Endothelial cell (in vitro differentiated cells): ENCODE measurements at places on chromosomes 7 and 10. TPM values are rescaled to one million over a fixed set of nuclear protein-coding genes. Genes with fewer than 3 reads are reported as not detected.

GRCh38 chr7:54687462-54688212 lies 71.4 kb downstream of the SEC61G start:
- H3K27ac ChIP-seq: no peak overlapping the region
- no peaks in the 10 kb centered on the region for H3K4me1 ChIP-seq
- H3K4me3 ChIP-seq: no peak overlapping the region
- no peaks in the 10 kb centered on the region for H3K27me3 ChIP-seq
- no peaks in the 10 kb centered on the region for H3K36me3 ChIP-seq

The GRM3 gene
- not detected for total RNA-seq

- no peak overlapping the region for H3K27ac ChIP-seq
- H3K27me3 ChIP-seq: no peaks in the 10 kb centered on the region
- H3K4me3 ChIP-seq: no peak overlapping the region
- no peak for DNase-seq
- peaks cover 4% of the 10 kb centered on the region for H3K4me1 ChIP-seq
Observed at GRCh38 chr10:8614054-8614565, 559.6 kb downstream of the GATA3 start.

DNA sequence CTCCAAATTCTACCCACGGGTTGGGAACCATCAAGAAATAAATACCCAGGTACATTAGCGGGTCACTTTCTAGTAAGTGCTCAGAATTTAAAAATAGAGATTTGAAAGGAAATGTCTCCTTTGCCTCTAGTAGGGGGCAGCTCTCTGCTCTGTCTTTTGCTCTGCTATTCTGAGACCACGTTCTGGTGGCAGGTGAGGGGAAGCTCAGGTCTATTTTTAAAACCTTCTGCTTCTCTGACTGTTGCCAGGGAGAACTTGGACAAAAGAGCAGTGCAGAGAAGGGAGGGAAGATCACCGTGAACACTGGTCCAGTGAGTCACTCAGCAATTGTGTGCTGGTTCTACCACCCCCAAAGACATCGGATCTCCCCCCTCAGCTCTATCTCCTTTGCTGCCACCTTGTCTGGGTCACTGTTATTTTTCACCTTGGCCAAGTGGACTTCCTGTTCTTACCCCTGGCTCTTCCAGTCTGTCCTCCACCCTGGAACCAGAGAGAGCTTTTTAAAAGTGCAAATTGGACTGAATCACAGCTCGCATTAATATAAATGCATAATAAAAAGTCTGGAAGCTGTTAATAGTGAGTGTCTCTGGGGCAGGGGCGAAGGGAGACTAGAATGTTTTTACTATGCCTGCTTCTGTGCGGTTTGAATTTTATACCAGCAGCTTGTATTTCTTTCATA lies 72.4 kb upstream of the LOXL4 start:
- H3K27ac ChIP-seq: no peak overlapping the region
- no peaks in the 10 kb centered on the region for H3K36me3 ChIP-seq
- H3K27me3 ChIP-seq: no peaks in the 10 kb centered on the region
- DNase-seq: no peak

GRCh38 chr7:5689118-5689517 lies 92.3 kb downstream of the RNF216 start:
- H3K4me3 ChIP-seq: peak overlapping the region; percentile 10
- H3K36me3 ChIP-seq: peaks cover 21% of the 10 kb centered on the region
- peaks cover 53% of the 10 kb centered on the region for H3K4me1 ChIP-seq
- DNase-seq: no peak
- H3K27me3 ChIP-seq: peaks cover 2% of the 10 kb centered on the region
- H3K27ac ChIP-seq: no peak overlapping the region

The BTBD16 gene
- total RNA-seq: 0.23 TPM

The PRLHR gene
- total RNA-seq: not detected

The SLIT1 gene
- 0.54 TPM for total RNA-seq

DNA sequence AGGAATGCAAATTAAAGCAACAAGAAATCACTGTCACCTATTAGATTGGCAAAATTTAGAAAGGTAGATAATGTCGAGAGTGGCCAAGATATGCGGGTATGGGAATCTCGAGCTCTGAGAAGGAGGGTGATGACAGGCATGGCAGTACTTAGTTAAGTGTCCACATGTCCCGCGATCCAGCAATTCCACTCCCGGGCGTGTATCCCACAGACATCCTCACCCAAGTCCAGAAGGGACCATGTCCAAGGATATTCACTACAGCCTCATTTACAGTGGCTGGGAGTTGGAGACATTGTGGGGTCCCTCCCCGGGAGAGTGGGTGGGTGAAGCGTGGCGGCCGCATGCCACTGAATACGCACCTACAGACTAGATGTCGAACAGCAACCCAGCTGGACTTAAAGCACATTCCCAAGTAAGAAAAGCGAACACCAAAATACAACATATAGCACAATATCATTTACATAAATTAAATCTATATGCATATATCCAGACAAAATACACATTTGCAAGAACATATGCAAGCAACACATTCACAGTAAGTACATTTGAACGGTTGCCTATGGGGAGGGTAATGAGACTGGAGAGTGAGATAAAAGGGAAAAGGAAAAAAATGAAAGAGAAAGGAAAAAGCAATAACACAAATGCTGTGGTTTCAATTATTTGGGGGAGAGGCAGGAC lies 9.9 kb downstream of the KCNH2 start:
- H3K27ac ChIP-seq: no peak overlapping the region
- no peak for DNase-seq
- peaks cover 11% of the 10 kb centered on the region for H3K36me3 ChIP-seq
- no peak overlapping the region for H3K4me3 ChIP-seq
- H3K4me1 ChIP-seq: peaks cover 1% of the 10 kb centered on the region

DNA sequence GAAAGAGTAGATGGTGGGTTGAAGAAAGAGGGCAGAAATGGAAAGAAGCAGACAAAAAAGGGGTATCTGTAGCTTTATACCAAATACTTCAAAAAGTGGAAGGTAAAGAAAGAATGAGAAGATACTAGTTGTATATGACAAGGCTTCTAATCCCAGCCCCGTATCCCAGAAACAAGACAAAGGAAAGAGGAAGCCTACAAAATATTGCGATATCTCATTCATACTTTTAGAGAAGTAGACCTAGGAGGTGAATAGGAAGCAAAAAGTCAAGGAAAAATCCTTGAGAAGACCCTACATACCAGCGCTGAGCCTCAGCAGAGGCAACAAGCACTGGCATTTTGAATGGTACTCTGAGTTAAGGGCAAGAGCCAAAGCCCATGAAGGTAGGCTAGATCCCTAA lies 26.6 kb downstream of the PHTF2 start:
- H3K4me3 ChIP-seq: no peak overlapping the region
- no peak for DNase-seq
- H3K36me3 ChIP-seq: peaks cover 26% of the 10 kb centered on the region

- no peak overlapping the region for H3K4me3 ChIP-seq
- no peak for DNase-seq
- peaks cover 15% of the 10 kb centered on the region for H3K27me3 ChIP-seq
- H3K27ac ChIP-seq: no peak overlapping the region
- peaks cover 9% of the 10 kb centered on the region for H3K4me1 ChIP-seq
Observed at GRCh38 chr7:151185762-151186639, 1.0 kb downstream of the ASB10 start.

GRCh38 chr10:58963101-58963534 lies 213.3 kb upstream of the PHYHIPL start:
- H3K36me3 ChIP-seq: no peaks in the 10 kb centered on the region
- H3K27ac ChIP-seq: no peak overlapping the region
- H3K4me1 ChIP-seq: no peaks in the 10 kb centered on the region
- no peak overlapping the region for H3K4me3 ChIP-seq
- peaks cover 4% of the 10 kb centered on the region for H3K27me3 ChIP-seq

- no peak overlapping the region for H3K27ac ChIP-seq
- H3K36me3 ChIP-seq: peaks cover 7% of the 10 kb centered on the region
- no peak overlapping the region for H3K4me3 ChIP-seq
- peaks cover 36% of the 10 kb centered on the region for H3K4me1 ChIP-seq
- DNase-seq: no peak
Observed at GRCh38 chr10:3427950-3428354, 255.4 kb upstream of the PITRM1 start.

DNA sequence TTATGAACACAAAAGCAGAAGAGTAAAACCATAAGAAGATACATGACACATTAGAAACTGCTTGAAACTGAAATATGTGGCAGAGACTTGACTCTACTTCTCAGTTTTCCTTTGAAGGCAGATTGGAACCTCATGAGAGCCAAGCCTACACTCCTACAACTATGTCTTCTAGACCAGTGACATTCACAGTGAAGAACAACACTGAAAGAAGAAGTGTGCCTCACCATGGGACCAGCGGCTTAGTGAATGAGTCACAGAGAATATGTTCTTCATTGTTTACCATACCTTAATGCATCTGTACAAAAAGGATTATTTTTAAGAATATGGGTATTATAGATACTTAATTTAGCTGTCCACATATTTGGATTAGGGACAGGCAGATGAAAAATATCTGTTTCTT lies 248.3 kb downstream of the CDC14C start:
- no peaks in the 10 kb centered on the region for H3K27me3 ChIP-seq
- peaks cover 9% of the 10 kb centered on the region for H3K4me1 ChIP-seq
- H3K27ac ChIP-seq: no peak overlapping the region

GRCh38 chr7:105014693-105015389 lies 836 bp downstream of the KMT2E start:
- H3K4me1 ChIP-seq: peaks cover 46% of the 10 kb centered on the region
- peak overlapping the region; percentile 99 for H3K27ac ChIP-seq
- H3K27me3 ChIP-seq: peaks cover 33% of the 10 kb centered on the region
- H3K36me3 ChIP-seq: peaks cover 20% of the 10 kb centered on the region
- DNase-seq: peak; percentile 11

The SP8 gene
- 0.82 TPM for total RNA-seq

GRCh38 chr7:66921396-66921917 lies 432 bp downstream of the TMEM248 start:
- H3K4me1 ChIP-seq: peaks cover 11% of the 10 kb centered on the region
- peaks cover 12% of the 10 kb centered on the region for H3K36me3 ChIP-seq
- H3K27ac ChIP-seq: peak overlapping the region; percentile 94
- peaks cover 3% of the 10 kb centered on the region for H3K27me3 ChIP-seq

GRCh38 chr10:36117231-36117630 lies 475.1 kb upstream of the FZD8 start:
- no peaks in the 10 kb centered on the region for H3K36me3 ChIP-seq
- H3K4me1 ChIP-seq: no peaks in the 10 kb centered on the region
- no peak for DNase-seq
- H3K27ac ChIP-seq: no peak overlapping the region
- H3K4me3 ChIP-seq: no peak overlapping the region
- peaks cover 2% of the 10 kb centered on the region for H3K27me3 ChIP-seq
